Stimulated activated CD8-positive, alpha-beta memory T cell treated with anti-CD3 and anti-CD28 coated beads, Interleukin-4, amount 100 ng/mL, for 1 hour (primary cell): ENCODE measurements at places on chromosomes 2 and 18.

DNA sequence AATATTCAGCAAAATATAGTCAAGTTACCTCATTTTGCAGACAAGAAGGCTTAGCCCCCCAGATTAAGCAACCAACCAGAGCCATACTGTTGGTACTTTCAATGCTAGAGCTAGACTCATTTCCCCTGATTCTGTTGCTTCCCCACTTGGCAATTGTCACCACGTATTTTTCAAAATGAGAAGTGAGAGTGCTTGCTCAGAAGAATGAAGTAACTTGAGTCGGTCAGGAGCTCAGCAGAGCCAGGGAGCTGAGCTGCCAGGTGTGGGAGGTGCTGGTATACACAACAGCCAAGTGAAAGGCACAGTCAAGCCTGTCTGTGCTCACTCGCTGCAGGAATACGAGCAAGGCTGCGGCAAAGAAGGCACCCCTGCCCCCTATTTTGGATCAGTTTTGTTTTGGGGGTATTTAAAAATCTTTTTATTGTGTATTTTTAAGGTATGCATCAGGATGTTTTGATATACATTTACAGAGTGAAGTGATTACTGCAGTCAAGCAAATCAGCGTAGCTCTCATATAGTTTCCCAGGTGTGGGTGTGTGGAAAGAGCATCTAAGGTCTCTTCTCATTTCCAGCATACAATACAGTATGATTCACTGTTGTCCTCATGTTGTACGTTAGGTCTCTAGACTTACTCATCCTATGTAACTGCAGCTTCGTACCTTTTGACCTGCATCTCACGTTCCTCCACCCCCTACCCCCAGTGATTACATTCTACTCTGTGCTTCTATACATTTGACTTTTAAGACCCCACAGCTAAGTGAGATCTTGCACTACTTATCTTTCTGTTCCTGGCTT lies 62.4 kb downstream of the MRPS9 start:
- DNase-seq = no peak

GRCh38 chr2:125707611-125708010 lies 948.3 kb upstream of the GYPC start:
- no peak for DNase-seq

DNA sequence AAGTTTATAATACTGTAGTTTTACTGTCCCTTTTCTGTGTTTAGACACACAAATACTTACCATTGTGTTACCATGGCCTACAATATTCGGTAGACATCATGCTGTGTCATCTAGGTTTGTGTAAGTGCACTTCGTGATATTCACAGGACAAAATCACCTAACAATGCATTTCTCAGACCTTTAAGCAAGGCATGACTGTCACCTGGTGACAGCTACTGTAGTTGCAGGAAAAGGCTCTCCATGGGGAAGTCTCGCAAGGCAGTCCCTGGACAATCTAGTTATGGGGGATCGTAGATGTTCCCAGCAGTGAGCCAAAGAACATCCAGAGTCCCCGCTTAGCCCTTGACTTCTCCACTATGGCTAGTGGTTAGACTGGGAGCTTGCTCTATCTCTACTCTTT lies 73.1 kb downstream of the EIF2AK3 start:
- DNase-seq = no peak

DNA sequence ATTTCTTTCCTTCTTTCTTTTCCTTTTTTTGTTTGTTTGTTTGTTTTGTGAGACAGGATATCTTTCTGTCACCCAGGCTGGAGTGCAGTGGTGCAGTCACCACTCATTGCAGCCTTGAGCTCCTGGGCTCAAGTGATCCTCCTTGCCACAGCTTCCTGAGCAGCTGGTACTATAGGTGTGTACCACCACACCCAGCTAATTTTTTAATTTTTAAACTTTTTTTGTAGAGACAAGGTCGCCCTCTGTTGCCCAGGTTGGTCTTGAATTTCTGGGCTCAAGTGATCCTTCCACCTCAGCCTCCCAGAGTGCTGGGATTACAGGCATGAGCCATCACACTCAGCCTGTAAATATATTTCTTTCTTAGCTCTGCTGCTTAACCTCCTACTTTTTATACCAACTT lies 83.4 kb upstream of the CYP20A1 start:
- DNase-seq = no peak

GRCh38 chr18:73009691-73010090 lies 141.9 kb upstream of the NETO1 start:
- no peak for DNase-seq

DNA sequence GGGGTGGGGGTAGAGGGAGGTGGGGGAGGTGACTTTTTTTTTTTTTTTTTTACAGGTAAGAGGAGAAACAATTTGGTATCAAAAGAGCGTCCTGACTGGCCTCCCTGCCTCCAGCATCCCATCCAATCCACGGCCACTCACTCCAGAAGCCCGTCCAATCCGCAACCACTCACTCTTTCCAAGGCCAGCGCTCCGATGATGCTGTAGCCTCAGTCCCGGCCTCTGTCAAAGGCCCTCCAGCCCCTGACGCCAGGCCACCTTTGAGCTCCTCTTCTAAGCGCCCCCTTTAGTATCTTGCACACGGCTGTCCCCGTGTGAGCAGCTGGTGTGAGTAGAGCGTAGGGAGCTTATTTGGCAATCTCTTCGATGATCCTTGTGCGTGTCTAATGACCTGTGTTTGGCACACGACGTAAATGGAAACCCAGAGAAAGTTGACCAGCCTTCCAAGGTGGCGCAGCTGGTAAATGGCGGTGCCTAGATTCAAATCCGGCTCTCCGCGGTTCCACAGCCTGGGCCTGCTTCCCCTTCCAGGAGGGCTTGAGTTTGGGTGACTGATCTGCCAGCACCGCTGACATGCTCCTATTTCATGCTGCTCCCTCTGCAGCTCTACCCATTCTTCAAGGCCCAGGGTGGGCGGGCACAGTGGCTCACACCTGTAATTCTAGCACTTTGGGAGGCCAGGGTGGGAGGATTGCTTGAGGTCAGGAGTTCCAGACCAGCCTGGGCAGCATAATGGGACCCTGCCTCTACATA lies 23.8 kb upstream of the PXDN start:
- DNase-seq = no peak

DNA sequence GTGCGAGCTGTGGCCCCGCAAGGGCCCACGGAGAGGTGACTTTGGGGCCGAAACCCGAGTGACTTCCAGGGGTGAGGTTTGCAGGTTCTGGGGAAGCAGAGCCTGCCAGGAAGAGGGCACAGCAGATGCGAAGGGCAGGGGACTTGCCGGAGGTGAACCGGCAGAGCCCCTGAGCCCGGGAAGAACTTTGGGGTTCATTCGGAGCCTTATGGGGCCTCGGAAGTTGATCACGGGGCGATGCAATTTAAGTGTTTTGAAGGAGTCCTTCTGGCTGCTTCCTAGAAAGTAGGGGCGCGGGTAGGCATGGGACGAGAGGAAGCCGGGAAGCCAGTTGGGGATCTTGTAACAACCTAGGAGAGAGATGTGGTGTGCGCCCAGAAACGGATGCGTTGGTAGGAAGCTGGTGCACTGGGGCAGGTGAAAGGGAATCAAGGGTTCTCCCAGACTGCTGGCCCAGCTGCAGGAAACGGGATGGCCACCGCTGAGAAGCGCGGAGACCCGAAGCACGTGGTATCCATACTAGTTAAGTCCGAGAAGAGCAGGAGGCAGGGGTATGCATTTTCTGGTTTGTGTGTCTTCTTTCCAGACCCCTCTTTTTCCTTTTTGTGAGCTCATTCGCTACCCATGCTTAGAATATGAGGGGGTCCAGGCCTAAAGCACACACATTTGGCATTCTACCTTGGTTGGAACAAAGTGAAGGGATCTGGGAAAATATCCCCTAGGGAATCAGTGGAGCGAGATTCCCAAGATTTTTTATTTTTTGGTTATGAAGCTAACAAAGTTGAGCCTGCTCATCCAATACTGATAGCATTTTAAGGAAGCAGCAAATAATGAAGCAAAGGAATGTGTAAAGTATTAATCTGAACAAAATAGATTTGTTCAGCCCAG lies 758 bp downstream of the SCLY start:
- DNase-seq = no peak

- no peak for DNase-seq
These were observed 17.2 kb downstream of the NRXN1 start for GRCh38 chr2:51014759-51015158.

DNA sequence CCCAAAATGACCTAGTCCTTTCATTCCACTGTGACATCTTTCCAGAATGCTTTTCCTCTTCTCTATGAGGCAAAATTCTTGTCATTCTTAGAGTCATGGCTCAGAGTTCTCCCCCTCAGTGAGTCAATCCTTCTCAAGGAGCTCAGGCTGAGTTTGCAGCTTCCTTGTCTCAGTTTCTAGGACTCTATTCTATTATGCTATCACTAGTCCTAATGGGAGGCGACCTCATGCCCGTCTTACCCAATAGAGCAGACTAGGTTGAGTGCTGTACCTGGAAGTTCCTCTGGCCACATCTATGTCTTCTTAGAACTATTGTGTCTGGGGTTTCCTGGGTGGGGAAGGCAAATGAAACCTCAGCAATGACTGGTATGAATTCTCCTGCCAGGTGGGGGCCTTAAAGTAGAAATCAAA lies 51.5 kb downstream of the HAUS1 start:
- no peak for DNase-seq

GRCh38 chr2:132975193-132976105 lies 305.4 kb upstream of the LYPD1 start:
- no peak for DNase-seq
